ENCODE measurements at places on chromosomes 6 and 20. TPM values are rescaled to one million over a fixed set of nuclear protein-coding genes. Genes with fewer than 3 reads are reported as not detected.

Gene OR2H2
- polyA plus RNA-seq: not detected

Gene NKX2-2
- not detected for polyA plus RNA-seq

Gene TNF
- 0.32 TPM for polyA plus RNA-seq

Gene PTPRA
- 6.1 TPM for polyA plus RNA-seq

Gene CST2
- not detected for polyA plus RNA-seq

Gene CCN6
- polyA plus RNA-seq: not detected

Gene CASS4
- 0.47 TPM for polyA plus RNA-seq

Gene CNR1
- polyA plus RNA-seq: 0.57 TPM

Gene WASF1
- 2.1 TPM for polyA plus RNA-seq

Gene ARMC12
- polyA plus RNA-seq: 0.27 TPM

Gene BPIFB2
- not detected for polyA plus RNA-seq

Gene ID4
- 5.9 TPM for polyA plus RNA-seq

Gene GSTA3
- not detected for polyA plus RNA-seq

Gene RAET1L
- polyA plus RNA-seq: not detected
